NCI-H187 (cell line): ENCODE measurements at places on chromosomes 4 and X.

GRCh38 chr4:2437475-2438215 is 18.9 kb downstream of the CFAP99 start:
- DNase-seq = no peak

DNA sequence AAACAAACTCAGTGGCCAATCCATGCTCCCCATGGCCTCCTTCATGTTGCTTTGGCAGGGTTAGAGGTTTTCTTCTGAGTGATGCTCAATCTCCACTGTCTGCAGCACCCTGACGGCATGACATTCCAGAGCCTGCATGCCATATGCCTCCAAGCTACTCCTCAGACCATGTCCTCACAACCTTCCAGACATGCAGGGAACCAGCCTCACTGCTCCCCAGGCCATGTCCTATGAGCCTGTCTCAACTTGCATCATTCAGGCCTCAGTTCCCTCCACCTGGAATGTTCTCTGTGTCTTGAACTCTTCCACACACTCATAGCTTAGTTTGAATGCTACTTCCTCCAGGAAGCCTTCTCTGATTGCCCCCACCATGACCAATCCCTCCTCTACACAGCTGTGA is 18.8 kb downstream of the PROM1 start:
- no peak for DNase-seq

DNA sequence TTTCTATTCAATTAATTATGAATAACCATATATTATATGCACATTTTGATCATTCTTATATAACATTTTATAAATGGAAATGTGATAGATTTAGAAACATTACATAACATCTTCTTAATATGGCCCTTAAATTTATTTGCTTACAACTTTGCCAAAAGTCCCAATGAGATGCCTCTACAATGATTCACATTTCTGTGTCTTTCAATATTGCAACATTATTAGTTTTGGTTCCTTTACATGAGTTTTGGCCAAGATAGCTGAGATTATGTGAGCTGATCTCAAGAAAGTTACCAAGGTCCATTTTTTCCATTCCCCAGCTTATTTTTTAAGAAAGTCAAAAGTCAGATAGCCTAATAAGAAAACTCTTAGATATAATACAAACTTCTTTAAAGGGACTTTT is 361.2 kb downstream of the PCDH7 start:
- DNase-seq = no peak

DNA sequence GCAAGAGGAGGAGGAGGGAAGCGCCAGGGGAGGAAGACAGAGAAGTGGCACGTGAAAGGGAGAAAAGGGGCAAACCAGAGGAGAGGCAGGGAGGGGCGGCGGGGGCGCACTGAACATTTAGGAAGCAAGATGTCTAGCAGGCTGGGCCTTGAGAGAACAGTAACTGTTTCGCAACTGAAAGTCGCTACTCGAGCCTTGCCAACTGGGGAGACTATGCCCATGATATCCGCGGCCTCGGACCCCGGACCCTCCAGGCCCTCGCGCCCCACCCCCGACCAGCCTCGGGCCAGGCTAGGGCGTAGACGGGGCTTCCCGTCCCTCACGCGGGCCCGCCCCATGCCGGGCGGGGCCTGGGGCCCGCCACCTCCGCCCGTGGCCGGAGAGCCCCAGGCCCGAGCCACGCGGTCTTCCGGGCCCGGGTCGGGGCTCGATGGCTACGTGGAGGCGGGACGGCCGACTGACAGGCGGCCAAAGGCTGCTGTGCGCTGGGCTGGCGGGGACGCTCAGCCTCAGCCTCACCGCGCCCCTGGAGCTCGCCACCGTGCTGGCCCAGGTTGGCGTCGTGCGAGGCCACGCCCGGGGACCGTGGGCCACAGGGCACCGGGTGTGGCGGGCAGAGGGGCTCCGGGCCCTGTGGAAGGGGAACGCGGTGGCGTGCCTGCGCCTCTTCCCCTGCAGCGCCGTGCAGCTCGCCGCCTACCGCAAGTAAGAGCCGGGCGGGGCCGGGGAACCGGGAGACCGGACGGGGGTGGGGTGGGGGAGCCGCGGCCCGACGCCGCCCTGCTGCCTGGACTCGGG is at the start of gene SLC25A43:
TSS of gene SLC25A43 (plus strand) at position 363 of the 798 bp plus-strand sequence. CDS start at position 431, 68 bp downstream.
- no peak for DNase-seq

DNA sequence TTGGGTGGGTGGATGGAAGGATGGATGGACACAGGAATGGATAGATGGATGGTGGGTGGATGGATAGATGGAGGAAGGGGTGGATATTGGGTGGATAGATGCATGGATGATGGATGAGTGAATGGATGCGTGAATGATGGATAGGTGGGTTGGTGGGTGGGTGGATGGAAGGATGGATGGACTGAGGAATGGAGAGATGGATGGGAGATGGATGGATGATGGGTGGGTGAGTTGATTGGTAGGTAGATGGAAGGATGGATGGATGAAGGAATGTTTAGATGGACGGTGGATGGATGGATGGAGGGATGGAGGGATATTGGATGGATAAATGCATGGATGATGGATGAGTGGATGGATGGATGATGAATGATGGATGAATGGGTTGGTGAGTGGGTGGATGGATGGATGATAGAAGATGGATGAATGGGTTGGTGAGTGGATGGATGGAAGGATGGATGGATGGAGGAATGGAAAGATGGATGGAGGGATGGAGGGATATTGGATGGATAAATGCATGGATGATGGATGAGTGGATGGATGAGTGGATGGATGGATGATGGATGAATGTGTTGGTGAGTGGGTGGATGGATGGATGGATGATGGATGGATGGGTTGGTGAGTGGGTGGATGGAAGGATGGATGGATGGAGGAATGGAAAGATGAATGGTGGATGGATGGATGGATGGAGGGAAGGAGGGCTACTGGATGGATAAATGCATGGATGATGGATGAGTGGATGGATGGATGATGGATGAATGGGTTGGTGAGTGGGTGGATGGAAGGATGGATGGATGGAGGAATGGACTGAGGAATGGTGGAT is 50.4 kb upstream of the GRPEL1 start:
- no peak for DNase-seq

- no peak for DNase-seq
Observed at GRCh38 chr4:79022529-79022928, 83.3 kb upstream of the PAQR3 start.

DNA sequence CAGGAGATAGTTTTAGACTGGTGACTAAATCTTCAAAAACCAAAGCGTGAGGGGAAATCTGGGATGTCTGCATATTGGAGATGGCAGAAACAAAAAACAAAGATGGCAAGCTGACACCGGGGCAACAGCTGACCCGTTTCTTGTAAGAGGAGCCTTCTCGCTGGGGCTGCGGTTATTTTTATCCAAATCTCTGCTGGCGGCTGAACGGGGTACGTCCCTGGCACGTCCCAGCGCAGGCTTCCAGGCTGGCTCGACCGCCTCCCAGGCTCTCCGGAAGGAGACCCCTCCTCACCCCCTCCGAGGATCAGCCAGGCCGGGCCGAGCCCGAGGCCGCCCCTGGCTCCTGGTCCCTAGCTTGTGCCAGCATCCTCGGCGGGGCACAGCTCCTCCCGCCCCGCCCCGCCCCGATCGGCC is 403 bp downstream of the SGCB start:
- no peak for DNase-seq

- no peak for DNase-seq
Observed at GRCh38 chr4:54961357-54961975, 163.9 kb downstream of the KDR start.

DNA sequence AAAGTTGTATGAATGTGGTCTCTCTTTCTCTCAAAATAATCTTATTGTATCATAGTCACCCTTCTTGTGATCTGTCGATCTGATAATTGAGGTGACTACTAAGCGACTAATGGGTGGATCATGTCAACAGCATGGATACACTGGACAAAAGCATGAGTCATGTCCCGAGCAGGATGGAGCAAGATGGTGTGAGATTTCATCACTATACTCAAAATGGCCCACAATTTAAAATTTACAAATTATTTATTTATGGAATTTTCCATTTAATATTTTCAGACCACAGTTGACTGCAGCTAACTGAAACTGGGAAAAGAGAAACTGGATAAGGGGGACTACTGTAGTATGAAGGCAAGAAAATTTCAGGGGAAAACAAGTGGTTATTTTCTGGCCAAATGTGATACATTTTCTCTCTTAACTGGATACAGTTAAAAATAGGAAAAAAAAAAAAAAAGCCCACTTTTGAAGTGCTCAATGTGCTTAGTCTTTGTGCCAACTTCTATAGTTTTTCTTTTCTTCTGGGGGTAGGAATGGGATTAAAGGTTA is 25.3 kb downstream of the FAM241A start:
- no peak for DNase-seq

DNA sequence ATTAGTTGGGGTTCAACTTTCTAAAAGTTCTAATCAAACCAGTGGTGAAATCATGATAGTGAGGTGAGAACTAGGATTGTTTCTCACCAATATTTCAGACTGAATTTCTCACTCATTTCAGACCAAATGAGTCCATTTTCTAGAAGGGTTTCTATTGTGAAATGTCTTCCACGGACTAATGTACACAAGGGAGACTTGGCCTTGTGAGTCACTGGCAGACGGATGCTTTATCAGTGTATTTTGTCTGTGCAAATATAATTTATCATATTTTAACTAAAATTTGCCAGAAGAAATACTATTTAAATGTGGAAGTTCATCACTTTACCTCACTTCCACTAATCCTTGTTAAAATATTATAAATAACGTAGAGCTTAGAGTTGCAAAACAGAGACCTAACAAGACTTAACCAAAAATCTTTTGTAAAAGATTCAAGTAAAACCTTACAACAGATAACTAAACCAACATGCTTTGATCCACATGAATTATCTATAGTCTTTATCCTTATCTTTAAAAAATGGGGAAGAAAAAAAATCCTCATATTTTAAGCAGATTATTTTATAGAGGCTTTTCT is 506.0 kb upstream of the FAM241A start:
- DNase-seq = no peak

DNA sequence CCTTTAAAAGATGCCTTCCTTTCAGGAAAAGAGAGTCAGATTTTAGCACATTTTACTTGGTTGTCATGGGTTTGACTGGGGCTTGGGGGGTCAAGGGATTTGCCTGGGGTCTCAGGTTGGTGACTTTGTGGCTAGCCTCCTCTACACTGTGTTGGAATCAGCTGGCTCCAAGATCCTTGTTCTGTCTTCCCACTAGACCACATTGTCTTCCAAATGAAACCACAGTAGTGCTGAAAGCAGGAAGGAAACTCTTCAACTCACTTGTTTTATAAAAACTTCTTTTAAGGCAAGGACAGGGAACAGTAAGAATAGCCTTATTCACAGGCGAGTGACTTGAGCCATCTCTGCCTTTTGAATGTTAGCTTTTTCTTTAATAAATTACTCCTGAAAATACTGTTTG is 37.0 kb upstream of the OTUD4 start:
- DNase-seq = no peak

DNA sequence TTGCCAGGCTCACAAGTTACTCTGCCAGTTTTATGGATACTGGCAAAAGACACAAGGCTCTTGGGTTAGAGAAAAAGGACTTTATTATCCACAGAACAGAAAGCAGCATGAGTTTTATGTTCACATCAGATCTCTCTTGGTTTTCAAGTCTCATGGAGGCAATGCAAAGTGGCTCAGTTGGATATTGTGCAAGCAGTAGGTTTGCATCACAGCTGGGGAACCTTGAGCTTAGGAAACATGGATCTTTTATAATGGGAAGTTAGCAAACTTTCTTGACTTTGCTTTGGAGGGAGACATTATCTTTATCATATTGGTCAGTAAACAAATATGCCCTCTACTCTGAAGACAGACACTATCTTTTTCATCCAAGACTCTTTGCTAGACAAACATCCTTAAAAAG is 109.2 kb upstream of the GRPR start:
- DNase-seq = no peak

- DNase-seq = no peak
Observed at GRCh38 chr4:169179609-169180521, 90.9 kb downstream of the SH3RF1 start.

DNA sequence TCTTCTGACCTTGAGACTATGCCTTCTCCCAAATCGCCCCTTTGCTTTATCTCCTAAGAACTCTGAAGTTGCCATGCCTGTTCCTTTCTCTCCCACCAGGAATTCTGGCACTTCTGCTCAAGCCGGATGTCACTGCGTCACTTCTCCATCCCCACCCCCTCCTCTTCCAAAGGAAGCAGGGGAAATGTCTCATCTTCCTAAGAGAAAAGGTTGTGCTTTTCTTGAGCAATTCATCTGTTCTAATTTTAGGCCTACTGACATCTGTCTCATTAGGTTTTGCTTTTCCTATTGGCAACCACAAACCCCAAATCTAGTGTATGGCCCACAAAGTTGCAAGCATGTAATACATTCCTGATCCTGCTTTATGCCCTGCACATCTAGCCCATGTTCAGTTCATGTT is 163.1 kb upstream of the PLAC1 start:
- no peak for DNase-seq

GRCh38 chrX:85907316-85907715 is 140.0 kb downstream of the CHM start:
- DNase-seq = no peak

- DNase-seq = no peak
Observed at GRCh38 chr4:141459020-141459419, 177.4 kb upstream of the IL15 start.
